ENCODE measurements at places on chromosomes 5 and 9.

GRCh38 chr9:133405508-133406438 is 12.0 kb downstream of the REXO4 start:
- DNase-seq, result no peak

DNA sequence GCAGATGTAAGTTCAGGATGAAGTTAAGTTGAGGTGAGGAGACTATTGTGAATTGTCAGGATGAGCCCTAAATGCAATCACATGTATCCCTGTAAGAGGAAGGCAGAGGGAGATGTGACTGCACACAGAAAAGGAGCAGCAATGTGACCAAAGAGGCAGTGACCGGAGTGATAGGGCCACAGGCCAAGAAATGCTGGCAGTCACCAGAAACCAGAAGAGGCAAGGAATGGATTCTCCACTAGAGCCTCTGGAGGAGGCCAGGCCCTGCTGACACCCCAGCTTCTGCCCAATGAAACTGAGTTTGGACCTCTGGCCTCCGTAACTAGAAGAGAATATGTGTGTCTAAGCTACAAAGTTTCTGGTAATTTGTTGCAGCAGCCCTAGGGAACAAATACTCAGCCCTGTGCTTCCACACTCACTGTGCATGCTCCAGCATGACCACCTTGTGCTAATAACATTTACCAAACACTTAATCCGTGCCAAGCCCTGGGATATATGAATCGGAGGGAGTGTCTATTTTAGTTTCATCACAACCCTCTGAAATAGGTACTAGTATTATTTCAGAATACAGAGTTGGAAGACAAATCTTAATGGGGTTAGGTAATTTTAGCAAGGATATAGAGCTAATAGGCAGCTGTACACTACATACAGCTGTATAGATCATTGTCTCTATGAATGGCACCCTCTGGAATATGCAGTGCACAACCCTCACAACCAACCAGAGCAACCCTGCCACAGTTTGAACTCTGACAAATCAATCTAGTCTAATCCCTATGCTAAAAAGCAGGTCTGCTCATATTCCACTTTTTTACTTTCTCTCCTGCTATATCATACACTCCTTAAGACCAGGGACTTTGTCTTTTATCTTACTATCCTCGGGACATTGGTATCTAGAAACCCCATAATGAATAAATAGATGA is 7.8 kb upstream of the GPX8 start:
- no peak for DNase-seq

- DNase-seq, result no peak
Measured at GRCh38 chr5:147410496-147411358, 99.1 kb downstream of the DPYSL3 start.

DNA sequence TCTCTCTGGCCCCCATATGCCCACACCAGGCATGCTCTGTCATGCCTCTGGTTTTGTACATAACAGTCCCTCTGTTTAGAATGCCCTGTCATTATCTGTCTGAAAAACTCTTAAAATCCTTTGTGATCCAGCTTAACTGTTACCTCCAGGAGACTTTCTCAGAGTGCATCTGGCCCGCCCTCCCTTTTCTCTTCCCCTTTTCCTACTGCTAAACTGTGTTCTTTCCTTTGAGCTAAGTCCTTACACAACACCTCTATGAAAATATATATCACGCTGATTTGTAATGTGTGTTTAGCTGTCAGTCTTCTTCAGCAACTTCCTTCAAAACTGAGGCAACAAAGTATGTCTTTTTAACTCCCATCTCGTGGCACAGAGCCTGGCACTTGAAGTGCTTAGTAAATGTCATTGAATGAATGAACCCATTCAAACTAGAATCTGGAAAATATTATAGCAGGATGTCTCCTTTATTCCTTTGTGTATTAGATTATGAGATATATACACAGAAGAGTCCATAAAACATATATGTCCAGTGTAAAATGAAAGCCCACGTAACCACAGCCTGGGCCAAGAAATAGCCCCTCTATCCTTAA is 166.2 kb upstream of the KLF9 start:
- no peak for DNase-seq

GRCh38 chr9:126066131-126066530 is 260.5 kb upstream of the MVB12B start:
- no peak for DNase-seq

DNA sequence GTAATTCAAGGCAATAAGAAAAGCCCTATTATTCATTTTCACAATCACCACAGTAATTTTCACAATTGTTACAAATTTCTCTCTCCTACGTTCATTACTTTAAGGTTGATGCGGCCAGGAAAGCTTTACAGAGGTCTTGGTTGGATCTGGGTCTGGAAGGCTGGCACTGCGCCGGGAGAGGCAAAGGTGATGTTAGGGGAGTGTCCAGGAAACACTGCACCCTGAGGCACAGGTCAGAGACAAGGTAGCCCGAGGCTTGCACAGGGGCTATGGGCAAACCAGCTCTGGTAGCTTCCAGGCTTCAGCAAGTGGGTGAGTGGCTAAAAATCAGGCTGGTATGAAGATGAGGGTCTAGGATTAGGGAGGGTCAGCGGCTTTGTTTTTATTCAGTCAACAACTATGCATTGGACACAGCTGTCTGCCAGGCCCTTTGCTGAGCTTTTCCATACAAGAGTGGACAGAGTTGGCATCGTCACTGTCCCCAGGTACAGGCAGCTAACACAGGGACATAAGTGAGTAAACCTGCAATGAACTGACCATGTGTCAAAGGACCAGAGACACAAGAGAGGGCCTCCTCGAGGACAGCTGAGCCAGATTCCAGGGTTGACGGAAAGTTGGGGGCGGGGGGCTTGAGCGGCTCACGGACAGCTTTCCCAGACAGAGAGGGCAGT is 12.4 kb upstream of the TENT4A start:
- DNase-seq, result no peak
